ENCODE measurements at places on chromosomes 4 and X.

DNA sequence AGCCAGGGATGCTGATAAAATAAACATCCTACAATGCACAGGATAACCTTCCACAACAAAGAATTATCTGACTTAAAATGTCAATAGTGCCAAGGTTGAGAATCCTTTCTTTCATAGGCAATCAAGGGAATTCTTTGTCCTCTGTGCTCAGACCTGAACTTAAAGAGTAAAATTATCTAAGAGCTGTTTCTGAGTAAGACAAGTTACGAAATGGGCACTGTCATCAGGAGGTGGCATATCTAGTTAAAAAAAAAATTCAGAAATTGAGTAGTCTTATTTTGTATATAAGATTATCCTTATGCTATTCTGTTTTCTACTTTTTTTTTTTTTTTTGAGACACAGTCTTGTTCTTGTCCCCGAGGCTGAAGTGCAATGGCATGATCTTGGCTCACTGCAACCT is 3.3 kb upstream of the RAB33B start:
- DNase-seq = no peak

- no peak for DNase-seq
These were observed 82.2 kb downstream of the STIM2 start for GRCh38 chr4:26942871-26943270.

DNA sequence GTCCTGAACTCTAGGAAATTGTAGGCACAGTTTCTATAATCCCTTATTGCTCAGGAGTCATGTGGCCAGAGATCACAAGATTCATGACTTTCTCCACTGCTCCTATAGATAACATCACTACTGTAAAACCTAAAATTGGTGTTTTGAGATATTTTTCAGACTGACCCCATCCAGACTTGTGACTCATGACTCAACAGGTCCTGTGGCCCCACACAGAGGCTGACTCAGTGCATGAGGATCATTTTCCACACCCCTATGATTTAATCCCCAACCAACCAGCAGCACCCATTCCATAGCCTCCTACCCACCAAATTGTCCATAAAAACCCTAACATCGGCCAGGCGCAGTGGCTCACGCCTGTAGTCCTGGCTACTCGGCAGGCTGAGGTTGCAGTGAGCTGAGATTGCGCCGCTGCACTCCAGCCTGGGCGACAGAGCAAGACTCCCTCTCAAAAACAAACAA is 13.2 kb upstream of the XIAP start:
- DNase-seq = peak; percentile 29

GRCh38 chr4:182804131-182804530 is 113.1 kb downstream of the DCTD start:
- no peak for DNase-seq

DNA sequence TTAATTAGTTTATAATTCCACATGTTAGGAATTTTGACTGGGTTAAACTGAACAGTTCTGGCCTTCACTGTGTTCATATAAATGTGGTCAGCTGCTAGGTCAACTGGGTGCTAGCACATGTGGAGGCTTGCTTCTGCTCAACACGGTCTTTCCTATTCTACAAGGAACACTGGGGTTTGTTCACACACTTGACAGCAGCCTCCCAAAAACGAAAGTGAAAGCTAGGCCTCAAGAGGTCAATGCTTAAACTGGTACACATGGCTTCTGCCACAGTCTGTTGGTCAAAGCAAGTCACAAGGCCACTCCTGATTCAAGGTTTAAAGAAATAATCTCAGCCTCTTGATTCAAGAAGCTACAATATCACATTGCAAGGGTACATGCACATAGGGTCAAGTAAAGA is 126.5 kb downstream of the QDPR start:
- peak; percentile 32 for DNase-seq

DNA sequence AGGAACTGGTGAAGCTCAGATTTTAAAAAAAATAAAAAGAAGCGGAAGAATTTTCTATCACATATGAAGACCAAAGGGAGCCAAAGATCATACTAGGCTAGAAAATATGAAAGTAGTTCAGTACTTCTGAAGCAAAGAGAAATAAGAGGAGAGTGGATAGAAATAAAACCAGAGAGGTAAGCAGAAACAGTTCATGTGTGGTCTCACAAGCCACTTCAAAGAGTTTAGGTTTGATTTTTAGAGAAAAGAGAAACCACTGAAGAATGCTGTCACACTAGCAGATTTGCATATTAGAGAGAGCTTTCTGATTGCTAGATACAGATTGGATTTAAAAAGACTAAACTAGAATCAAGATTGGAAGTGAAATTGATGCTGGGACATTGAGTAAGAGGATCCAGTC is 51.7 kb downstream of the GABRA3 start:
- no peak for DNase-seq

DNA sequence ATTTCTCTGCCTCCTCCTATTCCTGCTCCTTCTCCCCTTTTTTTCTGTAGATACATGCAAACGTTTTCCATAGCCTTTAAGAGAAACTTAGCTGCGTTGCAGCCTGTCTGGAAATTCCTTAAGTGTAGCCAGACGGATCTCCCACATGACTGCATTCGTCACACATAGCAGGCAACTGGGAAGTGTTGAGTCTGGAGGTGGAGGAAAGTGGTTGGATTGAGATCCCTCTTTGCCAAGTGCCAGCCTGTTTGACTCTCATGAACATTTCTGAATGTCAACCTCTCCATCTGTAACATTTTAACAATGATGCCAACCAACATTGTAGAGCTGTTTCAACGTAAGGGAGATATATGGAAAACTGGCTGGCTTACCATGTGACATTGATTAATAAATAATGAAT is 45.1 kb upstream of the FAM9A start:
- DNase-seq = no peak

DNA sequence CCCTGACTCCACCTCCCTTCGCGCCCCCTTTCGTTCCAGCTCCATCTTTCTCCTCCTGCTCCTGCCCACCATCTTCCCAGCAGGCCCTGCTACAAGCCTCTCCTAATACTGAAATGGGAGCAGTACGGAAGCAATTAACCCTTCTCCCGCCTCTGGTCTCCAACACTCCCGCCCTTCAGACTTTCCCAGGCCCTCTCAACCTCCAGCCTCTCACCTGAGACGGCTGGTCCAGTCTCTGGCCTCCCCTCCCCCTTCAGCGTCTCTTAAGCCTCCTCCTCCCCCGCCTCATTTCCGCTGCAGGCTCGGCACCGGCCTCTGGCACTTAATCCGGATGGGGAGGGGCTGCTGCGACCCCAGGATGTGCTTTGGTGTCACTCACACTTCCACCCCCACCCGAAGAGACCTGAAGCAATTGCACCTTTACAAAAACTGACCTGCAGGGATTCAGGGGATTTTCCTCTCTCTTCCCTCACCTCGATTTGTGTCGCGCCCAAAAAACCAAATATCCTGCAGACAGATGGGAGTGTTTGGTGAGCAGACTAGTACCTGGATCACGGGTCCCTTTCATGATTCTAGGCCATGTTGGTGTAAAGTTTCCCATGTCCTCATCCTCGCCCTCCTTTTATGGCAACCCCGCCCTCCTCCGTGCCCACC is 657 bp downstream of the TCEAL8 start:
- DNase-seq = peak; percentile 58

- peak; percentile 71 for DNase-seq
These were observed 126.8 kb downstream of the IRF2 start for GRCh38 chr4:184347251-184348239.

- no peak for DNase-seq
These were observed 127.8 kb upstream of the ANXA3 start for GRCh38 chr4:78423790-78424189.

DNA sequence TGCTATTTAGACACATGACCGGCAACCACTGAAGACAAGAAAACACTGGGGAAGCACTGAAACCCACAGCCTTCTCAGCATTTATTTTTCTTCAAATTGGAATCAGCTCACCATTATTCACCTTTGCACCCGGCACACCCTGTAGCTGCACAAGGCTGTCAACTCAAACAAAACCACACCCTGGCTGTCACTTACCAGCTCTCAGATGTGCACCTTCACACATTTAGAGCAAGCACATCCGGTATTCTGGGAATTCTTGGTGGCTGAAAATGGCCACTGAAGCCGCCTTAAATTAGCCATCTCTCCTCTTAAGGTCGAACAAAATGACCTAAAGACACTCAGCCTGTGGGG is 5.9 kb downstream of the ZFYVE28 start:
- DNase-seq = no peak

GRCh38 chr4:184356366-184356765 is 118.0 kb downstream of the IRF2 start:
- DNase-seq = no peak

- no peak for DNase-seq
These were observed 484.2 kb upstream of the HS3ST1 start for GRCh38 chr4:11912886-11913285.

DNA sequence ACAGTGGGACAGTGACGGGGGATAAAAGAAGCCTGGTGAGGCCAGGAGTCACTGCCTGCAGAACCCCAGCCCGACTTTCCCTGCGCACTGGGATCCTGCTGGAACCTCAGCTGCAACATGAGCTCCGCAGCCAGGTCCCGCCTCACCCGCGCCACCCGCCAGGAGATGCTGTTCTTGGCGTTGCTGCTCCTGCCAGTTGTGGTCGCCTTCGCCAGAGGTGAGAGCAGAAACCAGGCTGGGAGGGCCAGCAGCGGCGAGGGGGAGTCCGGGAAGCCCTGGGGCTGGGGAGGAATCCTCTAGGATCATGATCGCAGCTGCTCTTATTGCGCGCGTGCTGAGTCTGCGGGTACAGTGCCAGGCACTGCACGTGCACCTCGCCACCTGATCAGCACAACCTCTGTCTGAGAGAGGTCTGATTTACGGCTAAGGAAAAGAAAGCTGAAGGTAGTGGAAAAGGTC is at the start of gene PF4V1:
TSS of gene PF4V1 (plus strand) at position 51 of the 459 bp plus-strand sequence. CDS start at position 118, 67 bp downstream.
- peak; percentile 39 for DNase-seq

DNA sequence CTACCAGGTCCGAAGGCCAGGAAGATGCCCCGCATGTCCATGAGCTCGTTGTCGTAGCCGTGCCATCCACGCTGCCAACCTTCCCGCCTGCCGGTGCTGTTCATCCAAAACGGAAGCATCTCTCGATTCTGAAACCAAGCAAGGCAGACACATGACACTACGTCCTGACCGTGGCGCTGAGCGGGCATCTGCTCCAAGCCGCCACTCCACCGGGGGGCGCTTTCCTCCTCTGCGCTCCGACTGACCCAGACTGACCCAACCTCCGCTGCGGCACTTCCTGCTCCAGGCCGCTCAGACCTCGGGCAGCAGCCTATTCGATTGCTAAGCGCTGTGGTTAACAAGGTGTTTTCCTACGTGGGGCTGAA is 120.5 kb downstream of the ENPP6 start:
- DNase-seq = no peak

GRCh38 chrX:44507292-44507691 is 35.4 kb downstream of the FUNDC1 start:
- no peak for DNase-seq

- no peak for DNase-seq
These were observed 4.2 kb downstream of the LNX1 start for GRCh38 chr4:53587135-53587534.

DNA sequence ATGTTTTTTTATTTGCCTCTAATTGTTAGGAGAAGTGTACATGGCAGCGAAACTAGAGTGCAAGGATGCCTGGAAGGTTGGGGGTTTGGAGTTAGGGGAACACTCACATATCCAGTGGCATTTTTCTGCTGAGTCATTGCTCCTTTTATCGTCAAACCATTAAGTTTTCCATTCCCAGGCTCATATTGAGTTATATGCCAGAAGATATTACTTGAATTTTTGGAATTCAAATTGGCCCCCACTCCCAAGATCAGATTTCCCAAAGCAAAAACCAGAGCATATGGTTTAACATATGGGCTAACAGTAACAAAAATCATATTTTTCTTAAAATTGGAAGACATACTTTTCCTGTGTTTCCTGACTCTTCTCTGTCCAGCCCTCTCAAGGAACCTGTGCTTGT is 152.7 kb downstream of the FSTL5 start:
- peak; percentile 5 for DNase-seq

DNA sequence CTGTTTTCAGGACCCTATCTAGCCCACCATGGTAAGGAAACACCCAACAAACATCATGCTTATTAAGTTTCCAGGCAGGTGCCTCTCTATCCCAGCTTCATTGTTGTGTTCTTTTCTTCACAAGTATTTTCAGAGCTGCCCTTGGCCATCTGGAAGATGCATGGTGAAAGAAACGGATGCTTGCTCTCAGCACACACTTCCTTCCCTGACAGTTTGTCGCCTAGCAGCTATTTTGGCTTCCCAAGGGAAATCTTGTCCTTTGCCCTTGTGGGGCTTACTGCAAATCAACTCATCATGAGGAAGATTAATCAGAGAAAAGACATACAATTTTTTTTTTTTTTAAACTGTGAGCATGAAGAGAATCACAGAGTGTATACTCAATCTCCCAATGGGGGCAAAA is 128.8 kb downstream of the ASMT start:
- DNase-seq = no peak

- DNase-seq = peak; percentile 41
These were observed 50.8 kb downstream of the DTHD1 start for GRCh38 chr4:36332023-36332781.

DNA sequence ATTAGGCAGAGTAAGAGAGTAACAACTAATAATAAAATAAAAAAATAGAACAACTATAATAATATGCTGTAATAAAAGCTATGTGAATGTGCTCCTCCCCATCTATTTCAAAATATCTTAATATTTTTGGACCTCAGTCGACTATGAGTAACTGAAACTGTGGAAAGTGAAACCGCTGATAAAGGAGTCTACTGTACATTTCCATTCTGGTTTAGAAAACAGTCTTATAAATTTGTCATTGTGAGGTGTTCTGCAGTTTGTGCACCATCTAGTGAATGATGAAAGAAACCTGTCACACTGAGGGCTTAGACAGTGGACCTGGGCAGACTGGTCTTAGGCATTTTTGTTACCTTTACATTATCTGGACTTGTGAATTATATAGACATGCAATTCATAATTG is 42.0 kb downstream of the TMEM150C start:
- no peak for DNase-seq

DNA sequence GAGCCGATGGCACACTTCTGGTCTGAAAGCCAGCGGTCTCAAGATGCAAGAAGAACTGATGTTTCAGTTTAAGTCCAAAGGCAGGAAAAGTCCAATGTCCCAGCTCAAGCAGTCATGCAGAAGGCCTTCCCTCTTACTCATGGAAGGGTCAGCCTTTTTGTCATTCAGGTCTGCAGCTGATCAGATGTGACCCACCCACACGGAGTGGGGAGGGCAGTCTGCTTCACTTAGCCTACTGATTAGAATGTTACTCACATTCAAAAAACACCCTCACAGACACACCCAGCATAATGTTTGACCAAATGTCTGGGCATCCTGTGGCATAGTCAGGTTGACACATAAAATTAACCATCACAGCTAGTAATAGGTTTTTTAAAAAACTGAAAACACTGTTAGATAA is 6.6 kb downstream of the HCCS start:
- no peak for DNase-seq

DNA sequence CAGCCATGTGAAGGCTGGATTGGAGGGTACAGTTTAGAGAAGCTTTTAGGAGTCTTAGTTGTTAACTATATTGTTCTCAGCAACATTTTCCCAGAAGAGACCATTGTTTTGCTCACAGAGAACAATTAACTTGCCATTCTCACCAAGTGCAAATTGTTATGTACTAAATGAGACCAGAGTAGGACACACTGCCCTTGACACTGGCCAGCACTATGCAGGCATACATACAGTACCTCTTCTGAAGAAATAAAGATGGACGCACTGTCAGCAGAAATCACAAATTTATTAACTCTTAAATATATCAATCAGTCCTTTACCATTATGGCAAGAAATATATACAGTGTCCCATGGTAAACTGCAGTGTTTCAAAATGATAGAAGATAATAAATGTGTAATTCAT is 309.4 kb downstream of the CAMK2D start:
- no peak for DNase-seq
